ENCODE measurements at places on chromosomes 2 and 18. TPM values are rescaled to one million over a fixed set of nuclear protein-coding genes. Genes with fewer than 3 reads are reported as not detected.

- DNase-seq = peak; percentile 79
Observed at GRCh38 chr2:231110551-231110950, 14.3 kb downstream of the HTR2B start.

- DNase-seq = peak; percentile 58
Observed at GRCh38 chr18:21194871-21195771, 46.9 kb upstream of the GREB1L start.

- DNase-seq = no peak
Observed at GRCh38 chr18:51447351-51448342, 250.2 kb upstream of the MEX3C start.

DNA sequence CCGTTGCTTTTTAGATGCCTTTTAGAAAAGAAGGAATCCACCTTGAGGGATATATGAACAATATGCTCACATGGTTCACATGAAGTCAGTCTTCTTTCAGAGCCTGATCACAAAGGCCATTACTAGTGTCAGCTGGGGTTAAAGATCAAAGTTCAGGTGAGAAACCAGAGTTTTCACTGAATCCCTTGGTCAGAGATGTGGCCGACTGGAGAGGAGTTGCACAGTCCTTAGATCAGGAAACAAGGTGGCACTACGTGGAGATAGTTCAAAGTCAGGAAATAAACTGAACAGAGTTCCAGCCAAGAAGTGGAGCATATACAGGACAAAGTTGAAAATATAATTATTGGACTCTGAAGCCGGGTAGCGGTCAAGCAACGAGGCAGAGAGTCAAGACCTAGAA, 54.6 kb downstream of the AAK1 start:
- DNase-seq = no peak

DNA sequence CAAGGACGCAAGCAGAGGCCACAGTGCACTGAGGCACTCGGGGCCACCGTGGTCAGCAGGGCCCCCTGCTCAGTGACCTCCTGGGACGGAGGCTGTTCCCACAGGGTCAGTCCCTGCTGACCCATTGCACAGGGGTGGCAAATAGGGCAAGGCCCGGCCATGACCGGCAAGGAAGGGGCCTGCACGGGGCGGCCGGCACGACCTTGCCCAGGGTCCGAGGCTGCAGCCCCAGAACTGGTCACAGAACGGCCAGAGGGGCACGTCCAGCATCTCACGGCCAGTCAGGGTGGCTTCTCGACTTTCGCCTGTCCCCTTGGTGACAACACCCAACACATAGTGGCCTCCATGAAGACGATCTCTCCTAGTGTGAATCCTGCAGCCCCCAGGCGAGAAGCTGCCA, 27.6 kb upstream of the OTOS start:
- no peak for DNase-seq

The C1QL2 gene
- total RNA-seq = not detected

The SIX3 gene
- not detected for total RNA-seq
